Suprapubic skin (tissue), 4 donors: ENCODE measurements at places on chromosomes 3 and 15. TPM values are rescaled to one million over a fixed set of nuclear protein-coding genes. Genes with fewer than 3 reads are reported as not detected.

CYP11A1 gene
- not detected for total RNA-seq

KIF23 gene
- total RNA-seq = 2.7 TPM

GRCh38 chr3:139129892-139130291 is 85.2 kb upstream of the PRR23C start:
- H3K27me3 ChIP-seq = no peaks in the 10 kb centered on the region
- H3K27ac ChIP-seq = no peak overlapping the region
- no peaks in the 10 kb centered on the region for H3K36me3 ChIP-seq
- peaks cover 5% of the 10 kb centered on the region for H3K4me1 ChIP-seq
- no peak for DNase-seq

- no peaks in the 10 kb centered on the region for H3K27me3 ChIP-seq
- peaks cover 59% of the 10 kb centered on the region for H3K4me1 ChIP-seq
- peak overlapping the region; percentile 100 for H3K27ac ChIP-seq
- H3K4me3 ChIP-seq = peak overlapping the region; percentile 93
- H3K36me3 ChIP-seq = peaks cover 28% of the 10 kb centered on the region
Measured at GRCh38 chr3:187737006-187737367, 8.3 kb downstream of the BCL6 start.

GADL1 gene
- not detected for total RNA-seq

DNA sequence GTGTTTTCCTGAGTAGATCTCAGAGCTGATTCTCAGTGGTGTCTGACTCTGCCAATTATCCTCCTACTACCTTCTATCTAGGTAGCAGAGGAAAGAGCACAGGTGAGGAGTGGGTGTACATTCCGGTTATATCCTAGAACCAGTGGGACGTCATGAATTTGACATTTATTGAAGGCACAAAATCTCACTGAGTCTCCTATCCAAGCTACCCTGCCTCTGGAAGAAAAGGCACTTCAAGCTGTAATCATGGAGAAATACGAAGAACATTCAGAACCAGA is 952.2 kb downstream of the TUSC7 start:
- no peak overlapping the region for H3K27ac ChIP-seq
- no peaks in the 10 kb centered on the region for H3K36me3 ChIP-seq
- no peaks in the 10 kb centered on the region for H3K4me1 ChIP-seq
- DNase-seq = no peak
- no peaks in the 10 kb centered on the region for H3K27me3 ChIP-seq

NANOGP8 gene
- 2.1 TPM for total RNA-seq

GRCh38 chr3:160583451-160583850 is 18.1 kb upstream of the KPNA4 start:
- H3K4me1 ChIP-seq = no peaks in the 10 kb centered on the region
- H3K4me3 ChIP-seq = no peak overlapping the region
- H3K27ac ChIP-seq = no peak overlapping the region
- H3K36me3 ChIP-seq = no peaks in the 10 kb centered on the region

NMNAT3 gene
- total RNA-seq = 25.0 TPM

GRCh38 chr3:132161608-132162007 is 126.8 kb upstream of the CPNE4 start:
- no peak for DNase-seq
- no peaks in the 10 kb centered on the region for H3K36me3 ChIP-seq
- H3K4me1 ChIP-seq = no peaks in the 10 kb centered on the region
- H3K4me3 ChIP-seq = no peak overlapping the region

GRCh38 chr3:114896978-114897377 is 250.1 kb downstream of the ZBTB20 start:
- H3K4me3 ChIP-seq = no peak overlapping the region
- no peaks in the 10 kb centered on the region for H3K36me3 ChIP-seq
- H3K27me3 ChIP-seq = no peaks in the 10 kb centered on the region
- no peak for DNase-seq

GRCh38 chr3:113532698-113533533 is 561 bp downstream of the SIDT1 start:
- peak; percentile 61 for DNase-seq
- peak overlapping the region; percentile 59 for H3K27ac ChIP-seq
- H3K4me1 ChIP-seq = peaks cover 24% of the 10 kb centered on the region
